Myometrial cell (primary cell): ENCODE measurements at places on chromosomes 13 and 19. TPM values are rescaled to one million over a fixed set of nuclear protein-coding genes. Genes with fewer than 3 reads are reported as not detected.

Gene HSD17B14
- total RNA-seq: 2.3 and 8.2 TPM in 2 replicates

Gene SOX1
- total RNA-seq: under 0.01 TPM in 1 of 2 replicates, not detected in the other

Gene RASAL3
- total RNA-seq: 1.4 TPM in 1 of 2 replicates, not detected in the other

Gene ZNF865
- total RNA-seq: 2.6 and 3.5 TPM in 2 replicates

Gene CGB8
- total RNA-seq: not detected in 2 replicates

Gene PRSS57
- not detected in 2 replicates for total RNA-seq

Gene DPF1
- 2.1 and 3.5 TPM in 2 replicates for total RNA-seq

Gene ZNF564
- total RNA-seq: 2.3 and 3.5 TPM in 2 replicates

Gene HSPB6
- total RNA-seq: 25.7 and 41.2 TPM in 2 replicates

Gene KLK14
- not detected in 2 replicates for total RNA-seq

Gene SCGB2B2
- not detected in 2 replicates for total RNA-seq

Gene KMT2B
- total RNA-seq: 7.5 and 9.7 TPM in 2 replicates

Gene ATG4D
- total RNA-seq: 20.2 and 24.3 TPM in 2 replicates

Gene GJB2
- 1.4 and 3.2 TPM in 2 replicates for total RNA-seq

Gene PSPN
- under 0.01 and 0.89 TPM in 2 replicates for total RNA-seq

Gene GAPDHS
- not detected in 2 replicates for total RNA-seq

Gene FBL
- total RNA-seq: 131 and 144 TPM in 2 replicates

Gene CYP4F22
- not detected in 2 replicates for total RNA-seq

Gene KBTBD6
- 4.6 and 7.8 TPM in 2 replicates for total RNA-seq

Gene TNFRSF19
- 82.7 and 94.1 TPM in 2 replicates for total RNA-seq

Gene ING1
- 9.2 and 9.4 TPM in 2 replicates for total RNA-seq
